DMS 273 treated with DMSO at 0.1 percent for 48 hours (cell line): ENCODE measurements at places on chromosomes 12 and 14.

DNA sequence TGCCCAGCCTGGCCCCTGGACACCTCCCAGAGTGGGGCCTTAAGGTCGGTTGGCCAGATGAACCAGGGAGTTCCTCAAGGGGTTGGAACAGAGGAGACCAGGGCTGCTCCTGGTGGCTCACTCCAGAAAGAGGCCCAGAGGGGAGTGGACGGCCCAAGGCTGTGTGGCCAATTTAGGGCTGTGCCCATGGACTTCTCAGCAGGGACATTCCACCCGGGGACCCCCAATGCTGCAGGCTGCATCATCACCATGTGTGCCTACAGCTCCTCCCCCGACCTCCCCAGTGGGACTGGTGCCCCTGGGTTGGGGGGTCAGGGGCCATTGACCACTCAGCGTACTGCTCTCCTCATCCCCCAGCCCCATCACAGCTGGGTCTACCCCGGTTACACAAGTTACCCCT, 17.6 kb upstream of the CYP46A1 start:
- DNase-seq: no peak

DNA sequence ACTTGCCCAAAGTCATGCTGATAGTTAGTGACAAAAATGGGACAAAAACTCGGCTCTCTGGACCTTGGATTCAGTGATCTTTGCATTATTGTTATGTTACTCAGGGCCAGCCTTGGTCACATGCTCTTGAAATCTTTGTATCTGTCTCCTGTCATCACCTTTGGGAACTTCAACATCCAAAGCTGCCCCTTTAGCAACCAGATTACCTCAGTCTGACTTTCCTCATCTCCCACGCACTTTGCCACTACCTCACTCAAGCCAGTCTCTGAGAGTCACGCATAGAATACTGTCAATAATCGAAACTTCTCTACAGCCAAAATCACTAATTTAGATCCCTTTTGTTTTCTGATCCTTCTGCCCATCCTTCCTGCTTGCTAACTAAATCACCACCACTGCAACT, 90.8 kb upstream of the DAAM1 start:
- no peak for DNase-seq

- DNase-seq: no peak
These were observed 22.4 kb downstream of the ACTN1 start for GRCh38 chr14:68956724-68957123.

DNA sequence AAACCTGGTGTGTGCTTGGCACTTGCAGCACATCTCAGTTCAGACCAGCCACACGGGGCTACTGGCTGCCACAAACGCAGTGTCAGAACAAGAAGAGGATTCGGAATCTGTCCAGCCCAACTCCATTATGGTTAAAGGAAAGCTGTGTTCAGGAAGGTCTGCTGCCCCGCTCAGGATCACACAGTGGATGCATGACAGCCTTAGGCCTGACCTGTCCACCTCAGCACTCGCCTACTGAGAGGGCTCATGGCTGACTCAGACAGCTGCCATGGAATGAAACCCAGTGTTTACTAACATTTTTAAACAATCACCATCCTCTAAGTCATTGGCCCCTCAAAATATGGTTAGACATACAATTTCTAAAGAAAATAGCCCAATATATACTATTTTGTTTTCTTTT, 5.6 kb upstream of the NIN start:
- DNase-seq: no peak
